T-helper 2 cell (primary cell): ENCODE measurements at places on chromosomes 6 and 20.

- DNase-seq: no peak
Measured at GRCh38 chr6:134624781-134625180, 306.9 kb upstream of the SGK1 start.

- no peak for DNase-seq
Measured at GRCh38 chr20:2390951-2391675, 10.4 kb downstream of the TGM6 start.

DNA sequence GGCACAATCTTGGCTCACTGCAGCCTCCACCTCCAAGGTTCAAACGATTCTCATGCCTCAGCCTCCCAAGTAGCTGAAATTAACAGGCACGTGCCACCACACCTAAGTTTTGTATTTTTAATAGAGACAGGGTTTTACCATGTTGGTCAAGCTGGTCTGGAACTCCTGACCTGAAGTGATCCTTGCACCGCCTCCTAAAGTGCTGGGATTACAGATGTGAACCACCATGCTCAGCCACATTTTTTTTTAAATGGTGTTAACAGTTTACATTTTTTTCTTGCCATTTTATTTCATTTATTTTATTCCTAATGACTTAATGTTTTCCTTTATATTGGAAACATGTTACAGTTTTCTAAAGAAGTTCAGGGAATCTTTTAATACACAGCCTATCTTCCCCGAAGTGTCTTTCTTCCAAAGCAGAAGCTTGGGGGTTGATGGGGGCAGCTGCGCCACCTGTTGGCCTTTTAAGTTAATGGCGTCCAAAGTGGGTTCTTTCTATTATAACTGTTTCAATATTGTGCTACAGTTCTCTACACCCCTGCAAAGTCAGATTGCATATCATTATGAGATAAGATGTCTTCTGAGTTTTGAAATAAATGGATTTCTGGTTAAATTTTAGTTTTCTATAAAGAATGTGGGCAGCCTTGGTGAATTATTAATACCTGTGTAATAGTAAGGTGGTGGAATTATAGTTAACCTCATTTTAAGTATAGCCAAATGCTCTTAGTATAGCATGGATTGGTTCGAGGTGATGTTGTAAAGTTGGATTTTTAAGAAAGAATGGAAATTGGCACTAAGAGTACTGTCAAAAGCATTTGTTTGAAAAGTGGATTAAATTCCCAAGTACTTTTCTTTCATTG is 42.0 kb upstream of the PLCG1 start:
- no peak for DNase-seq

GRCh38 chr6:79196912-79197311 is 37.6 kb downstream of the HMGN3 start:
- DNase-seq: no peak

DNA sequence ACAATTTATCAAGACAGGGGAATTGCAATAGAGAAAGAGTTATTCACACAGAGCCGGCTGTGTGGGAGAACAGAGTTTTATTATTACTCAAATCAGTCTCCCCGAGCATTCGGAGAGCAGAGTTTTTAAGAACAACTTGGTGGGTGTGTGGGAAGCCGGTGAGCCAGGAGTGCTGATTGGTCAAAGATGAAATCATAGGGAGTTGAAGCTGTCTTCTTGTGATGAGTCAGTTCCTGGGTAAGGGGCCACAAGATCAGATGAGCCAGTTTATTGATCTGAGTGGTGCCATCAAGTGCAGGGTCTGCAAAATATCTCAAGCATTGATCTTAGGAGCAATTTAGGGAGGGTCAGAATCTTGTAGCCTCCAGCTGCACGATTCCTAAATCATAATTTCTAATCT is 50.0 kb upstream of the ECI2 start:
- DNase-seq: no peak

- no peak for DNase-seq
Measured at GRCh38 chr6:3786141-3786540, 34.6 kb upstream of the PXDC1 start.

GRCh38 chr6:3335169-3335568 is 76.4 kb downstream of the PSMG4 start:
- no peak for DNase-seq

DNA sequence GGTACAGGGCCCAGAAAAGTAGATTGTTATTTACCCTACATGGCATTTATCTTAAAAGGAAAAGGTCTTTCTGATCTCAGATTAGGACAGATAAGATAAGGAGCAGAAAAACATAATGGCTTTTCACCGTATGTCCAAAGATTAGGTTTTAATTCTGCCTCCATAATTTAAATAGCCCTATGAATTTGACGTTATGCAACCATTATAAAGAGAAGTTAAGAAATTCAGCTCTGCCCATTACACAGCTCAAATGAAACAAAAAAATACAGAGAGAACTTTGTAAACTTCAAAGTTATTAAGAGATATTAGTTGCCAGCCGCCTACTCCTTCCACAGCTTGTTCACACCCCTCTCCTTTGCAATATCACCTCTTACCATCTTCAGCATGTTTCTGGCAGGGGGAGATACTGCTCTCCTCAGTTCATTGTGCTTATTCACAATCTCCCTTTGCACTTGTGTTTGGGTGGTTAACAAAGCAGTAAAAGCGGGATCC is 8.1 kb downstream of the CRISP3 start:
- no peak for DNase-seq

GRCh38 chr20:17662333-17663039 is 19.6 kb downstream of the RRBP1 start:
- no peak for DNase-seq

- DNase-seq: no peak
Measured at GRCh38 chr20:48358176-48359054, 469.4 kb downstream of the PREX1 start.

DNA sequence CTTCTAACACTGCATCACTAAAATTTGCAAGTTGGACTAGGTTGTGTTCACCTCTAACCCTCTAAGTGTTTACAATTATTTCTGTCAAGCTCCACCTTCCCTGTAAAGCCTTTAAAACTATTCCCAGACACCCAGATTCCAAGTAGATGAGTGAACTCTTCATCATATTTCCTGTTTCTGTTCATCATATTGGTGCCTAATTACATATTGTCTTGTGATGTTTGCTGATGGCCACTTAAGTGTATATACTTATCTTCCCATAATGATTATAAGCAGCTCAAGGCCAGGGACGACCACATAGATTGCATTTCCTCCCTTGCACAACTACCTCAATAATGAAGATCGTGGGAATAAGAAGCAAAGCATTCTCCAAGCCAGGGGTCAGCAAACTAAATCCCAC is 16.8 kb downstream of the TNFRSF21 start:
- DNase-seq: no peak

DNA sequence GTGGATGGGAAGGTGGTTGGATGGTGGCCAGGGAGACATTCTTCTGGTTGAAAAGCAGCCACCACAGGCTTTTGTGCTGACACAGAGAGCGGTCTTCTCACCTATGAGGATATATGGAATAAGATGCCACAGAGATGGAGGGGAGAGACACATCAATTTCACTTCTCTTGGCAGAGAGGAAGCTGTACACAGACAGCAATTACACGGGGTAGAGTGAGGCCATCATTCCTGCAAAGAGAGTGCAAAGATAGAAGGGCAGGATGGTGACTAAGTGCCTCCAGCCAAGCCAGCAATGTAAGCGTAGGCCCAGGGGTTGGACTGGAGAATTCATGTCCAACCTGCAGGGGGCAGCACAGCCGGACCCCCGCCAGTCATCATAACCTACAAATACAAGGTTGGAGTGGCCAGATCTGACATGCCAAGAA is 56.4 kb downstream of the NRN1 start:
- DNase-seq: peak; percentile 12

- DNase-seq: no peak
Measured at GRCh38 chr6:35318196-35319171, 20.9 kb downstream of the DEF6 start.

- DNase-seq: no peak
Measured at GRCh38 chr6:40138273-40138720, 204.0 kb upstream of the MOCS1 start.

GRCh38 chr6:148836751-148837150 is 89.9 kb downstream of the UST start:
- no peak for DNase-seq

DNA sequence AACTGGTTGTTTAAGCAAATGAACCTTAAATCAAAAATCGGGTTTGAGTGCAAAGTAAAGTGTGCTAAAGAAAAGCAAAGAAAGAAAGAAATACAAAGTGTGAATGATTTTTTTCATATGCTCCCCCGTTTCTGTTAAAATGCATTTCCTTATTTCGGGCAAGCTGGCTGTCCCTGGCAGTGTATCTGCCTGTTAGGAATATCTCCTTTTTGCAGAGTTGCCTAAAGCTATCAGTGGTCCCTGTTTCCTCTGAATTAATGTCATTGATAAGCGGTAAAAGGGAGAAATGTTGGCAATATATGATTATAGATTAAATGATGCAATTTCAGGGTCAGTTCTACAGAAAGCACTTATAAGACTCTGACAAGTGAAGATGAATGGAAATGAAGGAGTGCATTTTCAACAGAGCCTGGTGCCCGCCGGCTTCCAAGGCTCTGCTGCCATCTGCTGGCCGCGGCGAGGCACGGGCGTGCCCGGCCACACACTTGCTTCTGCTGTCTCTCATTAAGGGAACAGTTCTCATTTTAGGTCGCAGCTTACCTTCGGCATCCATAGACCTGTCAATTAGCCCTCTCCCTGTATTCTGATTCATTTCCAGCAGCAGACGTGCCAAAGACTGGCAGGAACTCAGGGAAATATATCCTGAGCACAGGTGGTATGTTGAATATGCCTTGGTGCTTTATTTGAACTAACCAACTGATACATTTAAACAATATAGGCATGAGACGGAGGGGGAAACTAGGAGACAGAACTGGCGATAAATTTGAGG is 381.9 kb downstream of the C6orf118 start:
- no peak for DNase-seq

DNA sequence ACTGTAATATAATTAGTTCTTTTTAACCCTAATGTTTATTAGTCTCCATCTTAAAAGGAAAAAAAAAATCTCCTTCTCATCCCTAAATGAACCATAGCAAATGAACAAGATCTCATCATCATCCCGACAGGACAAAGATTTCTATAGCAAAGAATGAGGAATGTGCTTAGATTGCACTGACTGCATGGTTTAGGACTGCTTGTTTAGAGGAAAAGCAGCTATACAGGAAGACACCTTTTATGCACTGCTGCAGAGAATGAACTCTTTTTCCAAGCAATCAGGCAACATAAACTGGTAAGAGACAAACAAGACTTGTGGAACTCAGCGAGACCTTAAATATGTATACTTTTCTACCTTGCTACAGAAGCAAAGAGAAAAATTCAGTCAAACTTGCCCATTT is 26.8 kb downstream of the CSNK2A1 start:
- no peak for DNase-seq

- DNase-seq: no peak
Measured at GRCh38 chr6:136427378-136427717, 122.9 kb downstream of the MAP7 start.

DNA sequence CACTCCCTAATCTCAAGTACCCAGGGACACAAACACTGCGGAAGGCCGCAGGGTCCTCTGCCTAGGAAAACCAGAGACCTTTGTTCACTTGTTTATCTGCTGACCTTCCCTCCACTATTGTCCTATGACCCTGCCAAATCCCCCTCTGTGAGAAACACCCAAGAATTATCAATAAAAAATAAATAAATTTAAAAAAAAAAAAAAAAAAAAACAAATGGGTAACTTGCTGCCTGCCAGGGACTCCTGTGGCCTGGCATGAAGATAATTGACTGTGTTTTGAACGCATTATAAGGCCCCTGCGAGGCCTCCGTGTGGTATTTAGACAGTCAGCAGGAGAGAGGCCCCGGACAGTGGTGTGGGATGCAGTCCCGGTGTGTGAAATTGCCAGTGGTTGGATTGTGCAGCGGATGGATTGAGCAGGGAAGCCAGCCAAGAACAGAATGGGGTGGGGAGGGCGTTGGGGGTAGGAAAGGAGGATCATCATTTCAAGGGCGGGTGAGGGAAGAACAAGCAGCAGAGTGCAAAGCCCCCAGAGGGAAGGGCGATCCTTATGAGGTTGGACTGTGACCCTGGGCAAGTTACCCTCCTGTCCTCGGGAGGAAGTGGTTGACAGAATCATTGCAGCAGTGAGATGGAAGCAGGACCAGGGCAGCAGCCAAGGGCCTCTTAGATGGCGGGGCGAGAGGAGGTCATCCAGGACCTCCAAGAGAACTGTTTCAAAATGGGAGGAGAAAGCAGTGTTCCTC is 43.3 kb downstream of the PPARD start:
- no peak for DNase-seq

- DNase-seq: no peak
Measured at GRCh38 chr6:30470968-30471367, 18.3 kb upstream of the HLA-E start.

GRCh38 chr6:138817799-138818198 is 21.9 kb downstream of the ECT2L start:
- DNase-seq: no peak

- DNase-seq: no peak
Measured at GRCh38 chr6:157151989-157152388, 171.3 kb downstream of the TMEM242 start.

DNA sequence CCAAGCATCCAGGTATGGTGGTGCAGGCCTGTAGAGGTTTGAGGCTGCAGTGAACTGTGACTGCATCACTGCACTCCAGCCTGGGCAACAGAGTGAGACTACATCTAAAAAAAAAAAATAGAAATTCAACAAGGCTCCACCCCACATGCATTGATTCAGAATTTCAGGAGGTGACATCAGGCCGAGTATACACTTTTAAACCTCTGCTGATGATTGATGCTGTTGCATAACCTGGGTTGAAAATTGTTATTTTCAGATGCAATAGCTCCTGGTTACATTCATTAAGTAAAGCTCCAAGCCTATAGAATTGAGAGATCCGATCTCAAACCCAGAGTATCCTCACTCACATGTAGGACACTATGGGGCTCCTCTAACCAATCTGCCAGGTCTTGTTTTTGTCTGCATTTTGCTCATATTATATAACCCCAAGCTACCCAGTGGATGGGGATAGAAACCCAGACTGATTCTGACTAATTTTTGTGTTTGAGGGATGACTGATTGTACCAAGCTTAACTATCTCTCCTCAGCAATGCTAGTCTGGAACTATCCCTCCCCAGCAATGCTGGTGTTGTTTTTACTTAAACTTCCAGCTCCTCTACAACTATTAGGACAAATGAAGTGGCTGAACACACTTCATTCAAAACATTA is 123.5 kb upstream of the PREP start:
- no peak for DNase-seq

DNA sequence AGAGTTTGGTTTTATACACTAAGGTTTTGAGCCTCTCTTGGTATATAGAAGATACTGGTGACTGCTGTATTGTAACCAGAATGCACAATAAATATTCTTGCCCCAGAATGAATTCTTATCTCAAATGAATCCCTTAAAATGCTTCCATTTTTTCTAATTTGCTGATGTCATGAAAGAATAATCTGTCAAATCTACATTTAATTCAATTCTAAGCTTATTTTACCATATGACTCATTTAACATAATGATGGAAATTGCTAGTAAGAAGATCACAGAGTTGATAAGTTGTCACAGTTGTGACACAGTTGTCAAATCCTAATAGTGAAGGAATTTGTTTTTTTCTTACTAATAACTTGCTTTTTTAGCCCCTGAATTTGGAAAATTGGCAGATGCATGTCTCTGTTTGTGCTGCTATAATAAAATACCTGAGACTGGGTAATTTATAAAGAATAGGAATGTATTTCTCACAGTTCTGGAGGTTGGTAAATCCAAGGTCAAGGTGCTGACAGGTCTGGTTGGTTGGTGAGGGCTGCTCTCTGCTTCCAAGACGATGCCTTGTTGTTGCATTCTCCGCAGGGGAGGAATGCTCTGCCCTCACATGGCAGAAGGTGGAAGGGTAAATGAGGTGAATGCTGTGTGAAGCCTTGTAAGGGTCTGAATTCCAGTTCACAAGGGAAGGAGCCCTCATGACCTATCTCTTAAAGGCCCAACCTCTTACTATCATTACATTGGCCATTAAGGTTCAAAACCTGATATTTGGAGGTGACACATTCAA is 4.7 kb downstream of the ECT2L start:
- DNase-seq: no peak
